ENCODE measurements at places on chromosomes 3 and 15.

DNA sequence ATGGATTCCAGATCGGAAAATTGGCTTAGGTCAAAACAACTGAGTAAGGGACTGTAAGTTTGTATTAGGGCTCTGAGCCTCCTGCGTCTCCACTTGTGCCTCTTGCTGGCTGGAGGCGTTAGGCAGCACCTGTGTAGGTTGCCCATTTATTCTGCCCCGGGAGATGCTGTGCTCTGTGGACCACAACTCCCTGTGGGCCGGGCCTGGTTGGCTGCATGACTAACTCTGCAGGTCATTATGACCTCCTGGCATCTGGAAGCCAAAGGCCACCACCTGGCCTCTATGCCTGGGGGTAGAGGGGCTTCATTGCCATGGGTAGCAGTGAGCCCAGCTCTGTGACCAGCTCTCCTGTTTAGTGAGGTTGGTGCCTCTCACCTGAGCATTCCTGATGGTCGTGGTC lies 36.0 kb upstream of the BDH1 start:
- no peak for DNase-seq

- no peak for DNase-seq
Observed at GRCh38 chr15:85006201-85006600, 24.5 kb downstream of the PDE8A start.

GRCh38 chr3:138303474-138303873 lies 26.2 kb downstream of the NME9 start:
- DNase-seq: no peak

DNA sequence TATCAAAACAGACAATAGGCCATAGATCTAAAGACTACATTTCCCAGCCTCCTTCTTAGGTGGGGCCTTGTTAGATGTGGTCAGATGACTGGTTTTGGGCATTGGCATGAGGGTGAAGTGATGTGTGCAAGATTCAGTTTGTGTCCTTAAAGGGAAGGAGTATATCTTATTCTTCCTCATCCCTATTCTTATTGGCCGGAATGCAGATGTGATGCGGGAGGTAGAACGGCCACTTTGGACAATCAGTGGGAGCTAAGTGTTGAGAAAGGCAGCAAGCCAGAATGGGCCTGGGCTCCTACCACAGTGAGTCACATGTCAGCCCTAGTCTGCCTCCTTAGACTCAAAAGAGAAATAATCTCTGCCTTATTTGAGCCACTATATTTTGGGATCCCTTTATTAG lies 89.8 kb upstream of the MEX3B start:
- DNase-seq: no peak

- DNase-seq: no peak
Observed at GRCh38 chr3:12147049-12147780, 11.5 kb downstream of the TIMP4 start.

DNA sequence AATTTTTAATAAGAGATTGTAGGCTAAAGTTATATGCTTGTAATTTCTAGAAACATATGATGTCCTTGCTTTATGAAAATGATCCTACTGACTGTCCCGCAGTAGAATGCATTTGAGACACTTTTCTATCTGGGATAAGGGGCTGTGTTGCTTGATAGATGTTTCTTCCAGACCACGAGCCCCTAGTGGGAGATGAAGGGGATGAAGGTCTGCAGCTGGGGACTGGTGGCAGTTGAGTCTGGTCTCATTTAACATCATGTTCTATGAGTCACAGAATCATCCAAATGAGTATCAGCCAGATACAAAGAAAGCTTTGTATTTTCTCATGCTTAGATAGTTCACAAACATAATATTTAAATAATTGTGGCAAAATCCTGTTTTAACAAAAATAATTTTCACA lies 84.3 kb upstream of the PRTG start:
- DNase-seq: no peak

DNA sequence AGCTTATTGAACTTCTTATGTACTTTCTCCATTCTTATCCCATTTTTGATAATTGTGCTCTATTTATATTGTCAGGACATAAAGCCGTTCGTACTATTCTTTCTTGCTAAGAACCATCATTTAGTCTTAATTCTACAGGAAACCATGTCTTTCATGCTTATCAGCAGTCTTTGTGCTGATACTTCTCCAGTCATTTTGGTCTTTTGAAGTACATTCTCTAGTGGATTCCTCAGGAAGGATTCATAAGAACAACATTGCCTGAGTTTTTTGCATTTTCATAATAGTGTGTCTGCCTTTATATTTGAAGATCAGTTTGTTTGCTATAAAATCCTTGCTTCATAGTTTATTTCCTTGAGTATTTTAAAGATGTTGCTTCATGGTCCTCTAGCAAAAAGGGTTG lies 126.6 kb upstream of the NEO1 start:
- DNase-seq: no peak

GRCh38 chr3:28250999-28251398 lies 9.6 kb downstream of the CMC1 start:
- no peak for DNase-seq

GRCh38 chr3:120177707-120178306 lies 83.6 kb upstream of the GSK3B start:
- DNase-seq: no peak

DNA sequence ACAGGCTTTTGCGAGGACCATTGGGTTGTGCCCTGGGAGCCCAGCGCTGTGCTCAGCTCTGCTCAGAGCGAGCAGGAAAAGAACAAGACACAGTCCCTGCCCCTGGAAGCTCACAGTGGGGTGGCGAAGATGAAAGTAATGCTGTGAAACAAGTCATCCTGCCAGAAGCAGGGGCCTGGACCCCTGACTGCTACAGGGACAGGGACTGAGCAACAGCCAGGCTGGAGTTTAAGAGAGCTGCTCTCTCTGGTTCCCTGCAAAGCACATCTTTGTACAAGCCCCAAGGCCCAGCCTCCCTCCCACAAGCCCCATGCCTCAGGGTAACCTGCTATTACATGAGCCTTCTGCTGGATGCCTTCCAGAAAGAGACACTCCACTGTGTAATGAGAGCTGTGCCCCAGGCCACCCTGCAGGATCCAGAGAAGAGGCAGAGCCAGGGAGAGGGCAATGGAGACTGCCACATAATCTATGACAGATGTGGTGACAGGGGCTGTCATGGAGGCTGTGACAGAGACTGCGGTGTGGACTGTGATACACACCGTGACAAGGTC lies 7.1 kb upstream of the HCN4 start:
- no peak for DNase-seq

DNA sequence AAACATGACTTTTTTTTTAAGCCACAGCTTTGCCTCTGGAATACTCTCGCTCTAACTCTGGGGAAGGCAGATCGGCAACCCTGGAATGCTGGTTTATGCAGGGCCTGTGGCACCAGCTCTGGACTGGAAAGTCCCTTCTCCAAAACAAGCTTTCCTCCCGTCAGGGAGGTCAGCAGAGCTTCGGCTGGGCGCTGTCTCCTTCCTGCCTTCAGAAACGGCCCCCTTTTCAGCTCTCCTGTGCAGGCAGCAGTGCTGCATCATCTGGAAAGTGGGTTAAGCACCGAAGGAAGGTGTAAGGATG lies 42.7 kb upstream of the SKOR1 start:
- no peak for DNase-seq

- no peak for DNase-seq
Observed at GRCh38 chr15:49286649-49287404, 116.8 kb downstream of the GALK2 start.

DNA sequence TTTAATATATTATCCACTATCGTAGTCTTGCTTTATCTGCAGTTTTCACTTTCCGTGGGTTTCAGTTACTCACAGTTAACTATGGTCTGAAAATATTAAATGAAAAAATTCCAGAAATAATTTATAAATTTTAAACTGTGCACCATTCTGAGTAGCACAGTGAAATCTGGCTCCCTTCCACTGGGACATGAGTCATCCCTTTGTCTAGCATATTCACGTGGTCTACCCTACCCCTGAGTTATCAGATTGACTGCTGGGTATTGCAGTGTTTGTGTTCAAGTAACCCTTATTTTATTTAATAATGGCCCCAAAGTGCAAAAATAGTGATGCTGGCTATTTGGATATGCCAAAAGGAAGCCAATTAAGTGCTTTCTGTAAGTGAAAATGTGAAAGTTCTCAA lies 539.5 kb upstream of the AGTR1 start:
- DNase-seq: no peak

GRCh38 chr3:13023235-13023970 lies 49.8 kb downstream of the IQSEC1 start:
- peak; percentile 40 for DNase-seq

GRCh38 chr15:37618353-37618752 lies 316.1 kb upstream of the TMCO5A start:
- DNase-seq: no peak

DNA sequence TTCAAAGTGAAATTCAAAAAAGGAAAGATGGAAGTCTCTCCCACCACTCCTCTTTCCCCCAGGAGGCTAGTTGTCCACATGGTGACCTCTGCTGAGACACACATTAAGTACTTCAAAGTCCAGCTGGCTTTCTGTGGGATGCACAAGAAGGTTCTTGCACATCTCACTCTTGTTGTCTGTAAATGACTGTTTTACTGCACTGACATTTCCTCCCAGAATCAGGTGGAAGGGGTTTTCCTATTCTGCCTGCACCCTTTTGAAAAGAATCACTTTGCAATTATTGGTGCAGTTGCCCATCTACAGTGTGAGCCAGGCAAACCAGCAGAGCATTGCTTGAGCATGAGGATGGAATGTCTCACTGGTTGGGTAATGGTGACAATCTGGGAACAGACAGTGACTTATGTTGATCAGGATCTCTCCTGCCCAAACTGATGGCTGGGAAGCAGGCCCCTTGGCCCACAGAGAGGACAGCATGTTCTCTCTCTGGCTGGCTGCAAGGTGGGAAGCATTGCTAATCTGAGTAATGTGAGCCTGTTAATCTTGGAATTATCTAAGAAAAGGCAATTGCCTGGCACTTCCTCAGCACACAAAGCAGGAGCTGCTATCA lies 347.7 kb upstream of the SATB1 start:
- DNase-seq: no peak

- DNase-seq: no peak
Observed at GRCh38 chr15:34334672-34335071, 2.9 kb downstream of the SLC12A6 start.

DNA sequence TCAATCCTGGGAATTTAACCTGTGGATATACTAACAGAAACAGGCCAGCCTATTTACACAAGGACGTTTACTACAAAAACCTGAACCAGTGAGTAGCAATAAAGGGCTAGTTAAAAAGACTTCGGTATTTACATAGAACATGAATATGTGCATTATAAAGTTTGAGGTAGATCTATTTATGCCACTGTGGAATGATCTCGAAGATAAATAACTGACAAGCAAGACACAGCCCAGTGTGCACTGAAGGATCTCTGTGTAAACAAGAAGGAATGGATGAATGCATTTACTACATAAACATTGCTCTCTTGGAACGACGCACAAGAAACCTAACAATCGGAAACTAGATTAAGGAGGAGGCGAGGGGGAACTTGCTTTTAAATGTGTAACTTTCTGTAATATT lies 132.0 kb upstream of the NSMCE3 start:
- no peak for DNase-seq

DNA sequence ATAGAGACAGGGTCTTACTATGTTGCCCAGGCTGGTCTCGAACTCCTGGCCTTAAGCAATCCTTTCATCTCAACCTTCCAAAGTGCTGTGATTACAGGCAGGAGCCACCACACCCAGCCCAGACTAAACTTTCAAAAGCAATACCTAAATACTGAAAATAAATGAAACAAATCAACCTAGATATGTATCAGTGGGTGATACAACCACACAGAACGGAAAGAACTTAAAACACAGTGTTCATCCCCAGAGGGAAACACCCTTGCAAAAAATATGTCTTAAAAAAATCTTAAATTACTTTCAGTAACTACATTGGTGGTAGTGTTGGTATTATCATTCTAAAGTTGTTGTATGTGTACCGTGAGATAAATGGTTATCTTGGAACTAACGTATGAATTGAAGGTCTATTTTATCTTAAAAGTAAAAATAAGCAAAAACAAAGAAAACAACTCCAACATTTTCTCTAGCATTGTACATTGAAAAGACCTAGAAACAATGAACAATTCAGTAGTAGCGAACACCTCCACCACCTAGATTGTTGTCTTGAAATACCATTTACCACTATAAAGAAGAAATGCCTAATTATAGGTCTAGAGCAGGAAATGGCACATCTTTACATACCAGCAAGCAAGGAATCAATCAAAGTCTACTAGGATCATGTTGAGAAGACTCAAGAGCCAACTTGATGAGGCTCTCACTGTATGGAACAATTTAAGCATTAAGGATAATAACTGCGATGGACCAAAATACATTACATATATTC lies 24.7 kb downstream of the SLTM start:
- no peak for DNase-seq

GRCh38 chr15:55257012-55257670 lies 32.5 kb downstream of the RAB27A start:
- no peak for DNase-seq

- DNase-seq: no peak
Observed at GRCh38 chr3:167976516-167977361, 119.0 kb downstream of the GOLIM4 start.

- no peak for DNase-seq
Observed at GRCh38 chr3:64174328-64174727, 50.9 kb downstream of the PRICKLE2 start.

GRCh38 chr3:28835249-28835648 lies 445.6 kb upstream of the RBMS3 start:
- no peak for DNase-seq

DNA sequence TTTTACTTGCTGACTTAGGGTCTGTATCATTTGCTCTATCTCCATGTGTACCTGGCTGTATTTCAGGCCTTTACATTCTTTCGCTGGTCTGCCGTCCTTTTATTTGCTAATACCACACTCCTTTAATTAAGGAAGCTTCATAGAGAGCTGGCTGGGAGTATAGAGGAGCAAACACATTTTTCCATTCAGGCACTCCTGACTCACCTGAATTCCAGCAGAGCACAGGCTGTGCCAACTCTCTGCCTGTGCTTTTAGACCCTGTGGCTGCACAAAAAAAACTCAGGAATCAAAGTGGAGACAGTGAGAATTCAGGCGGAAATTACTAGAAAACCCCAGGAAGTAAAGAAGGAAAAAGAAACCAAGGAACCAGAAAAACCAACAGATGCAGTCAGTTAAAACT lies 29.0 kb upstream of the ATP10A start:
- DNase-seq: no peak

DNA sequence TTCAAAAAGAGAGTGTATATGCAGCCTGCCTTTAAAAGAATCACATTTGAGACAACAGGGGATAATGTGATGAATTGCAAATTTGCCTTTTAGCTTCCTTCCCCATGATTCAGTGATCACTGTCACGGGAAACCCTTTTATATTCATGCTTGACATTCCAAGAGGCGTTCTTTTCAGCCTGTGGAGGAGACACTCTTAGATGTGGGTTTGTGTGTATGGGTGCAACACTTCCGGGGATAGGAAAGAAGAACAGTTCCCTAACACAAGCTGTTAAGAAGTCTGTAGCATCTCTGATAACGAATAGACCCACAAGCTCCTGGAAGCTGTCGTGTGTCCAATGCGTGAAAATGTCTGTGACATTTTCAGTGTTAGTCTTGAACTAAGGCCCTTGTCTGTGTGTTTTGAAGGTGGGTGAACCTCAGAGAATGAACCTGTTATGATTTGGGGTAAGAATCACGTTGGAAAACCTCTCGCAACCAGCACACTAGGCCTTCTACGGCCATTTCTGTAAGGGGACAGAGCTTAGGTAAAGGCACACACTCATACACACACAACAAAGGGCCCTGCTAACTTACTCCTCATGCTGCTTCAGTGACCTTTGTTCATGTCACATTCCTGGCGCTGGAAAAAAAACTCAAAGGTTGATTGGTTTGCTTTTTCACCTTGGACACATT lies 229.2 kb upstream of the ST8SIA2 start:
- no peak for DNase-seq

- no peak for DNase-seq
Observed at GRCh38 chr3:1087066-1087560, 5.7 kb upstream of the CNTN6 start.

Data from stimulated activated naive CD8-positive, alpha-beta T cell treated with anti-CD3 and anti-CD28 coated beads, Interleukin-15, Interleukin-2, amounts not matched to agents 100 U/mL and 50 U/mL, for 24 hours (primary cell).